ENCODE measurements at places on chromosomes 3 and 15.

GRCh38 chr3:53196575-53197407 is 35.8 kb downstream of the PRKCD start:
- DNase-seq: peak; percentile 96

GRCh38 chr3:119524931-119525662 is 26.8 kb downstream of the TIMMDC1 start:
- DNase-seq: no peak

- DNase-seq: no peak
Observed at GRCh38 chr3:69490235-69490634, 104.3 kb upstream of the FRMD4B start.

DNA sequence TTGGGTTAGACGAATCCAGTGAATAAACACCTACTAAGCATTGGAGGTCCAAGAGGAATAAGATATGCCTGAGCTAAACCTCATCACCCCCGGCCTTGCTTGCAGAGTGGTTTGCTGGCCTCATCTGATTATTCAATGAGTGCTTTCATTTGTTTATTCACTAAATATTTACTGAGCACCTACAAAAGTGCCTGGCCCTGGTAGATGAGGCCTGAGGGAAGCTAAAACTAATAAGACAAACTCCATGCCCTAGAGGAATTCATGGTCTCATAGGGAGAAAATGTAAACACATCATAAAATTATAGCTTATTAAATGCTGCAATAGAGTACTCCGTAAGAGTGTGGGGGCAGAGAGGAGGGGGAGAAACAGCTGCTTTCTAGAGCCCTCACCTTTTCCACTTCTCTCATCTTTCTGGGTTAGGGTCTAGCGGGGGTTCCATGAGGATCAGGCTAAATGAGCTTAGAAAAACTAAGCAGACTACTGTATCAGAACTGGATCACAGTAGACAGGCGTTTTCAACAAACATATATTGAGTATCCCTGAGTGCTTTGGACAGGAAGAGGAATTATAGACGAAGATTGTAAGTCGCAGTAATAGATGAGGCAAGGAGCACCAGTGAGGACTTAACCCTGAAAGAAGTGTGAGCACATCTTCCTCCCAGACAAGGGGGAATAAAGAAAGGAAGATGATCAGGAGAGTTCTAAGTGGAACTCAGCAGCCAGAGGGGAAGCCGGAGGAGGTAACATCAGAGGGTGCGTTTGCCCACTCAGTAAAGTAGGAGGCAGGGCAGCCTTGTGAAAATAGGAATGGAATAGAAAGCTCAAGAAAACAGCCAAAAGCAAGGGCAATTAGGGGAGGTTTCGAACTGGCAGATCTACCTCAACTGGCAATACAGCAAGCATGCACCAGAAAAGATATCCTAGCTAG is 31.5 kb upstream of the LAMP3 start:
- DNase-seq: no peak

DNA sequence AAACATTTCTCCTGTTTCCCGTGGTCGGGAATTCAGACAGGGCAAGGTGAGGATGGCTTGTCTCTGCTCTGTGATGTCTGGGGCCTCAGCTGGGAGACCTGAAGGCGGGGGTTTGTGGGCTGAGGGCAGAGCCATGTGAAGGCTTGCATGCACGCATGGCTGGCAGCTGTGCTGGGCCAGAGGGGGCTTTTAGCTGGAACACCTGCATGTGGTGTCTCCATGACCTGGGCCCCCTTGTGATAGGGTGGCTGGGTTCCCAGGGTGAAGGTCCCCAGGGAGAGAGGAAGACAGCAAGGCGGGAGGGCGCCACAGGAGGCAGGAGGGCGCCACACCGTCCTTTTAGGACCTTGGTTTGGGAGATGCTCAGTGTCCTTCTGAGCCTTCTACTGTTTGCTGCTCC is 101.6 kb upstream of the PRR23E start:
- DNase-seq: no peak

DNA sequence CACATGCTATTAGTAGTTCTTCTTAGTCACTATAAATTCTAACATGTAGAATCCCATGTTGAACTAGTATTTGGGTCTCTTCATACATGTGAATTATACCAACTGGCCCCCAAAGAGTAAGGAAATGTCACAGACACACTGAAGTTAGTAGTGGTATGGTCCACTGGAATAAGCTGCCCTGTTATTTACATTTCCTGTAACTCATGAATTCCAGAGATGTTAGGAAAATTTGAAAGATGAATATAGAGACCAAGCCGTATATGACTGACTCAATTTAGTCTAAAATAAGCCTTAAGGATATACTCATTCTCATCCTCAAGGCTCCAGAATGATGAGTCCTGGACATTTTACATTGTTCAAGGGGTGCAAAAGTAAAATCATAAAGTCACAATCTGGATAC is 81.2 kb downstream of the FBXL22 start:
- DNase-seq: no peak

DNA sequence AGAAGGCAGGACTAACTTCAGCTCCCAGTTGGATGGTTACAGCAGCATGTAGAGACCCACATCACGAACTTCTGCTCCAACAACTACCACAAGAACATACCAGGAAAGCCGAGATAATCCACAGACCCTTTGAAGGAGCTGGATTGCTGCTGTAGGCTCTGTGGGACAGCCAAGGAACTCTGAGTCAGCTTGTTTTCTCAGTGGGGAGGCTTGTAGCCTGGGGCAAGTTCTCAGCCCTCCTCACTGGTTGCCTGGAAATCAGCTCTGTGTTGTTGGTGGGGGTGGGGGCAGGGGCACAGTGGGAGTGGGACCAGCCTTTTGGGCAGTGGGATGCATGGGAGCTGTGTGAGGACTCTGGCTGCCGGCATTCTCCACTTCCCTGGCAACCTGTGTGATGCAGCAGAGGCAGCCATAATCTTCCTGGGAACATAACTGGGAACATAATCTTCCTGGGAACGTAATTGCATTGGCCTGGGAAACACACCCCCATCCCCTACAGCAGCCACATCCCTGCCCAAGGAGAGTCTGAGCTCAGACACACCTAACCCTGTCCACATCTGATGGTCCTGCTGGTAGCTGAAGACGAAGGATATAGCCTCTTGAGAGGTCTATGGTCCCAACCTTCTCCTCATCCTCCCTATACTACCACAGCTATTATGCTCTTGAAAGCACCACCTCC is 153.1 kb downstream of the PEAK1 start:
- no peak for DNase-seq

All from GM12865 (cell line).